ENCODE measurements at places on chromosomes 7 and 10.

- DNase-seq, result peak; percentile 93
Observed at GRCh38 chr7:137846827-137847567, at the start of gene DGKI. DGKI (minus strand) TSS chr7:137846974.

GRCh38 chr10:87657371-87657770 lies 2.3 kb upstream of the PAPSS2 start:
- DNase-seq, result no peak

GRCh38 chr10:7512487-7512886 lies 101.7 kb upstream of the SFMBT2 start:
- no peak for DNase-seq

- no peak for DNase-seq
Observed at GRCh38 chr7:66739953-66740301, 606 bp upstream of the RABGEF1 start.

DNA sequence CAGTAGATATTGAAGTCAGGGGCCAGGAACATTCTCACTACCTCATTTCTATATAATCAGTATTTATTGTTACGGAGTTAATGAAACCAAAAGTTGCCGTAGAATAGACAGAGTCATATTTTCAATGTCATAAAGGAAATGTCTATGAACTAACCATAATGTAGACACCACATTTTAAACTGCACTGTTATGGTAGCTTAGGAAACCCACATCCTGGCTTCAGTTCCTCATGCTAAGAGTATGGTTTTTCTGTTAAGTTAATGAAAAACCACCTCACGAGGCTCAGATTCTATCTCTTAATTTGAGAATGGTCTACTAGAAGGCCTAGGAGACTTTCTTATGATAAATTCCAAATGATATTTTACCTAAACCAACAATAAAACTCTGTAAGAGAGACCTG lies 166.5 kb downstream of the TMEM26 start:
- no peak for DNase-seq

DNA sequence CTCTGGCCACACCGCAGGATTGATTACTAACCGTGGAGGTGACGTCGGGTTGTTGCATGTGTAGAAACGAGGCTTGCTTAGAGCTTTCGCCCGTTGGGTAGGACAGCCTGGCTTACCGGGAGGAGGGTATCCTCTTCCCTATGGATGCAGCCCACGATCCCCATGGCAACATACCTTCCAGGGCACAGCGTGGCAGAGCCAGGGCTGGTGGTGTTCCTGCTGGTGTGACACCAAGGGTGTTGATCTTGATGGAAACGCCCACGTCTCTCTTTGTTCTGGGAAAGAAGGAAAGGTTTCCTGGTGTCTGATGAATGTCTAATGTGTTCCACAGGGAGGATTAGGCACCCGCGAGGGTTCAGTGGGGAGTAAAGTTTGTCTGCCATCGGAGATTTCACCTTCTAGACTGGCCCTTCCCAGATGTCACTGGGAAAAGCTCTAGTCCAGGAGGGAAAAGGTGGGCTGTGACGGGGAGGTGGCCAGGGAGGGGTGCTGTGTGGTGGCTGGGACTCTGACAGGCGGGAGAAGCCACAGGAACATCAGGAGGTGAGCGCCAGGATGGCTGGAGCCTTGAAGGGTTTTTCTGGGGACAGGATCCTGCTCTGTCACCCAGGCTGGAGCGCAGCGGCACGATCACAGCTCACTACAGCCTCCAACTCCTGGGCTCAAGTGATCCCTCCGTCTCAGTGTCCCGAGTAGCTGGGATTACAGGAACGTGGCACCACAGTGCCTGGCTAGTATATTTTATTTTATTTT lies 102.1 kb downstream of the CUX1 start:
- no peak for DNase-seq

- peak; percentile 3 for DNase-seq
Observed at GRCh38 chr10:21705828-21706176, 171.8 kb downstream of the MLLT10 start.

DNA sequence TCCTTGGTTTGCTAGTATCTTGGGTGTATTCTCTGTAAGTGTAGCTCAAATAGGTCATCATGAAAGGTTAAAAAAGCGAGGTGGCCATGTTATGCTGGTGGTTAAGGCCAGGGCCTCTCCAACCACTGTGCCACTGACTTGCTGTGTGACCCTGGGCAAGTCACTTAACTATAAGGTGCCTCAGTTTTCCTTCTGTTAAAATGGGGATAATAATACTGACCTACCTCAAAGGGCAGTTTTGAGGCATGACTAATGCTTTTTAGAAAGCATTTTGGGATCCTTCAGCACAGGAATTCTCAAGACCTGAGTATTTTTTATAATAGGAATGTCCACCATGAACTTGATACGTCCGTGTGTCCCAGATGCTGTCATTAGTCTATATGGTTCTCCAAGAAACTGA lies 17.1 kb downstream of the SCD start:
- DNase-seq, result no peak

- DNase-seq, result no peak
Observed at GRCh38 chr10:17703706-17704105, 48.3 kb upstream of the TMEM236 start.

DNA sequence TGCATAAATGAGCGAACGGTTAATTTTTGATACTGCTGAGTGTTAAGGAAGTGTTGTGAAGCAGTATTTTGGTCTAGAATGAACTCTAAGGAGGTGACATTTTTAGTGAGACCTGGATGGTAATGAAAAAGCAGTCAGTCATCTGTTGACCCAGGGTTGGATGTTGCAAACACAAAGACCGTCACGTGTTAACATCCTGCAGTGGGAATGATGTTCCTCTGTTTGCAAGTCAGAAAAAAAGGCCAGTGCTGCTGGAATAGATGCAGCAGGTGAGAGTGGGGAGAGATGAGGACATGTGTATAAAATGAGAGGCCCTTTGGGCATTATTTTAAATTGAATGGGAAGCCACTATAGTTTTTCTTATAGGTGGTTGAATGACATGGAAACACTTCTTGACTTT lies 39.3 kb downstream of the INSYN2A start:
- no peak for DNase-seq

- peak; percentile 58 for DNase-seq
Observed at GRCh38 chr10:112950714-112951358, 789 bp downstream of the TCF7L2 start.

GRCh38 chr7:55502124-55502857 lies 70.0 kb downstream of the VOPP1 start:
- DNase-seq, result peak; percentile 69

Measured in brain (organoid and tissue), 16 donors.